ENCODE measurements at places on chromosomes 2 and 18.

GRCh38 chr2:231634412-231634811 lies 41.7 kb downstream of the TEX44 start:
- no peak for DNase-seq

- no peak for DNase-seq
Observed at GRCh38 chr2:146503366-146503765, 1341.5 kb upstream of the ACVR2A start.

- DNase-seq = no peak
Observed at GRCh38 chr2:86283411-86284030, 53.9 kb downstream of the REEP1 start.

DNA sequence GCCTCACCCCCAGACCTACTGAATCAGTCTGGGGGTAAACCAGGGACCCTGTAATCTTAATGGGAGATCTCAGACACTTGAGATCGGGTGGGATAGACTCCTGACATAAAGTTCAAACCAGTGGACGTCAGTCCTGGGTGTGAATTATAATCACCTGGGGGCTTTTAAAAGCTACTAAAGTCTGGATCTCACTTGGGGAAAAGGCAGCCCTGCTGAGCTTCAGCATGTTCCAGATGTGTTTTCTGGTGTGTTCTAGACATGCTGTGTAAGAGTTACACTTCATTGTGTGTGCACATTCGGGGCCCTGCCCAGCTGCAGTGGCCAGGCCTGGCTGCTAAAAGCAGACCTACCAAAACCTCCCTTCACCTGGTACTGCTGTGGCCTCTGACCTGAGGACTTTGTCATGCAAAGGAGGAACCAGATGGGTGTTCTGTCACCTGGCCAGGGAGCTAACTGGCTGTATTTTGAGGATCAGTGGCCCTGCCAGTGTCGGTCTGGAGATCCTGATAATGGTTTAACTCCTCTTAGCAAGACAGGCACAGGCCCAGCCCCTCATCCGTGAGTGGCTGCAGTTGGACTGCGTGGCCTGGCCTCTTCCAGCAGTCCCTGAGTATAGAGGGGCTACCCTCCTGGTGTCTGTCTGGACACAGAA lies 10.6 kb downstream of the RRM2 start:
- no peak for DNase-seq

- peak; percentile 36 for DNase-seq
Observed at GRCh38 chr18:43893001-43893637, 615.8 kb upstream of the SYT4 start.

DNA sequence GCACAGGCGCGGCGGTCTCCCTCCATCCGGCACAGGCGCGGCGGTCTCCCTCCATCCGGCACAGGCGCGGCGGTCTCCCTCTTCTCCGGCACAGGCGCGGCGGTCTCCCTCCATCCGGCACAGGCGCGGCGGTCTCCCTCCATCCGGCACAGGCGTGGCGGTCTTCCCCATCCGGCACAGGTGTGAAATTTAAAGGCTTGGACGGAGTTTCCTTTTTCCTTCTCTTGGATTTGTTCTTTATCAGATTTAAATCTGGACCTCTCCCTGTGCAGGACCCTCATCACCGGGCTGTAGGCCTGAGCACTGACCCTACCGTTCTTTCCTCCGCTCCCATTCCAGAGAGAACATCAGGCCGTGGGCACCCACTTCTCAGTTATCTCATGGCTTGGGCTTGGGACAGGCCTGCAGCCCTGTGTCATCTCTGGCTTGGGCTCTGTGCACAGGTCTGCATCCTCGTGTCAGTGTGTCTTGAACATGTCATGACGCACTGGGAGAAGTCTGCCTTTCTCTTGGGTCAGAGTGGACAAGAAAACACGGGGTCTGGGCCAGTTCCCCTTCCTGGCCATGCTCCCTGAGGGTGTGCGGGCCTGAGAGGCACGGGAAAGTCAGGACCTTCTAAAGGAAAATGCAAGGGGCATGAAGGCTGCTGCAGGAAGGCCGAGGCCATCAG lies 53.9 kb upstream of the PXDN start:
- no peak for DNase-seq

DNA sequence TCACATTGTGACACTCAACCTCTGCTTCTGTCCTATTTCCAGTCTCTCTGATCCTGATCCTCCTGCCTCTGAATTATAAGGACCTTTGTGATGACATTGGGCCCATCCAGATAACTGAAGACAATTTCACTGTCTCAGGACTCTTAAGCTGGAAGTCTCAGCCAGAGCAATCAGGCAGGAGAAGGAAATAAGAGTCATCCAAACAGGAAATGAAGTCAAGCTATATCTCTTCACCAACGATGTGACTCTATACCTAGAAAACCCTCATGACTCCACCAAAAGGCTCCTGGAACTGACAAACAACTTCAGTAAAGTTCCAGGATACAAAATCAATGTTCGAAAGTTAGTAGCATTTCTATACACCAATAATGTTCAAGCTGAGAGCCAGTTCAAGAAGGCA lies 29.3 kb upstream of the TWIST2 start:
- DNase-seq = no peak

- DNase-seq = peak; percentile 42
Observed at GRCh38 chr2:195411219-195411687, 245.8 kb upstream of the SLC39A10 start.

DNA sequence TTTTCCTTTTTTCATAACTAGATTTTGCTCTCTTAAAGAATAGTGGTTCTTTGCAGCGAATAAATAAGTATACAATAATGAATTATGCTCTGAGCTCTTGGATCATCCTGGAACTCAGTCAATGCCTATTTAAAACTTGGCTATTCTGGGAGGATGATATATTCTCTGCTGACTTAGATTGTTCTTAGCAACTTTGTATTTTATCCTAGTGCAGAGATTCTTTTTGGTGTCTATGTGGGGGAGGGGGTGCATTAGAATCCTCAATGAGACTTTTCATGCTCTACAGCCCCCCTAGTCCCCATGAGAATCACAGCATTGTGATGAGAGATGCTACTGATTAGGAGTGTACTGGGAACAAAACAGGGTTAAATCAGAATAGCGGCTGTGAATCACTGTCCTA lies 8.8 kb upstream of the FAM98A start:
- no peak for DNase-seq

DNA sequence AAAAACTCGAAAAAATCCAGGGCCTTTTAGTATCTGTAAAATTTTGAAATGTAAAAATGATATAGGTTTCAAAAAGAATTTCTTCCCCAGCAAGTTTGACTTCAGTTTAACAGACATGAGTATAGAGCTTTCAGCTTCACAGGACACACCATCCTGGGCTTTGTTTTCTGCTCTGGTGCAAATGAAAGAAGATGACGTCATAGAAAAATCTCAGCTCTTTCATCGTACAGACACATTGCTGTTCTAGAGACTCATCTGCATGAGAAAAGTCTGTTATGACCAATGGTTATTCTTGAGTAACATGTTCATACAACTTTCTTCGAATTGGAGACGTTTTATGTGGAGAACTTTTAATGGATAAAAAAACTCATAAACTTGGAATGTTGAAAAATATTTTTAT lies 111.7 kb upstream of the DYNAP start:
- no peak for DNase-seq

DNA sequence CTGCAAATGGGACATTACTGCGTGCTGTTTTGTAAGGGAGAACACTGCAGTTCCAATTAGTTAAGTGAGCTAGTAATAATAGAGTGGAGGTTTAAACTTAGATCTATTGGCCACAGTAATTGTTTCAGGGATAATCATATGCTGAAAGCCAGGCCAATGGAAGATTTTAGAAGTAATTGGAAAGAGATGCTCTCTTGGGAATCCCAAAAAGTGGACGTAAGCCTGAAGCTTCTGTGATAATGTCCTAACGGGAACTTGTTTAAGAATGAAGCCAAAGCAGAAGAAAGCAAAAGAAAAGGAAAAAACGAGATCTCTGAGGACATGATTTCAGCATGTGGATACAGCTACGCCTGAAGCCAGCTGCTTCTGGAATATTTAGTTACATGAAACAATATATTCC lies 594.6 kb downstream of the SLC4A3 start:
- DNase-seq = no peak

DNA sequence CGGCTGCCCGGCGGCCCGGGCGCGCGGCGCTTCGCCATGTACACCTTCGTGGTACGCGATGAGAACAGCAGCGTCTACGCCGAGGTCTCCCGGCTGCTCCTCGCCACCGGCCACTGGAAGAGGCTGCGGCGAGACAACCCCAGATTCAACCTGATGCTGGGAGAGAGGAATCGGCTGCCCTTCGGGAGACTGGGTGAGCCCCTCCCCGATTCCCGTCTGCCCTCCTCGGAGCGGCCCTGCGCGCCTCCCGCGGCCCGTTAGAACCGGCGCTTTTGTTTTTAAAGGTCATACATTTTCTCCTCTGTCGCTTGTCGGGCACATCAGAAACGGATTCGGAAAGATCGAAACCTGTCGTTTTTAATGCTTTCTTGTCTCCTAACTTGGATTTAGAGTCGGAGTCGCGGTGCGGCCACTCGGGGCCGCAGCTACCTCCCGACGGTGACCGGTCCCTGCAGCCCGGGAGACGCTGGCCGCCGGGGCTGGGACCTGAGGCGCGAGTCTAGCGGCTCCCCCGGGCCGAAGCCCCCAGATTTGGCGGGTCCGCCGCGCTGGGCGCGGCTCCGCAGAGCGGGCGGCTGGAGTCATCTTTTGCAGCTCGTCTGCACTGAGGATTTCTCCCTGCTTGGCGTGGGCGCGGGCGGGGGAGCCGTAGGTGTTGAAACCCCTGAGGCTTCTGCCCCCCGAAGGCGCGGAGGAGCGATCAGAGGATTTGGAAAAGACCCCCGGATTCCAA lies 519 bp downstream of the TTL start:
- peak; percentile 17 for DNase-seq

DNA sequence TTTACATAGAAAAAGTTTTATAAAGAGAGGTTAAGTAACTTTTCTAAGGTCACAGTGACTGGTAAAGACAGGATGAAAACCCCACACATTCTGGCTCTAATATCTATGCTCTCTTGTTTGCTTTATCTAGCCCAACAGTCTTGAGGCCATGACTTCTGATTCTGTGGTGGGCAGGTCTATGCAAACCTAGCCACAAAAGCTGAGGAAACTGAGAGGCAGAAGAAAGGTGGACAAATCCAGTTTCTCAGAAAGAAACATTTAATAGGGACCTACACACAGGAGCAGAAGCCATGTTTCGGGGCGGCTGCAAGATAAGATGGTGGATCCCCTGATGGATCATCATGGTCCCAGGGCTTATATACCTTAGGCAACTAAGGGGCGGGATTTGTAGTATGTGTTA lies 21.8 kb downstream of the HSPD1 start:
- no peak for DNase-seq

DNA sequence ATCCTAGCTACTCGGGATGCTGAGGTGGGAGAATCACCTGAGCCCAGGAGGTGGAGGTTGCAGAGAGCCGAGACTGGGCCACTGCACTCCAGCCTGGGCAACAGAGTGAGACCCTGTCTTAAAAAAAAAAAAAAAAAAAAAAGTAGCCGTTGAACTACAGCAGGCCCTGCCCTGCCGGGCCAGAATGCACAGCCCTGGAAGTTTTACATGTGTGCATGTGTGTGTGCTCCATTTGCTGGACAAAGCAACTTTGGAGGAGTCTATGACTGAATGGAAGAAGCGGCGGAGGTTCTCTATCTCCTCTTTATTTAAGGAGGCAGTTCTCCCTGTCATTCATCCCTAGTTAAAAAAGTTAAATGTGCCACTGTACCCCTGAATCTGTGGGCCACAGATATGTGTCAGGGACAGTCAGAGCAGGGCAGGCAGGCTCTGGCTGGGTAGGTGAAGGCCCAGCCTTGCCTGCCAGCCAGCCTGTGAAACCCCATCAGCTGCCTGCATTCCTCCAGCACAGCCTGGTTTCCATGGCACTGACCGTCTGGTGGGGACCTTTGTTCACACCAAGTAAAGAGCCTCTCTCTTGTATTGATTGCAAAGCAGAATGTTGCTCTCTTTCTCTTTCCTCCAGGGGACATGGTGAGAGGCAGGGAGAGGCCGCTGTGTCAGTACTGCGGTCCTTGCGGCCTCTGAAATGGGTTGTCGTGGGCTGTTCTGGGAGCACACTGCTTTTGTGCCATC lies 10.9 kb downstream of the LIPG start:
- DNase-seq = no peak

DNA sequence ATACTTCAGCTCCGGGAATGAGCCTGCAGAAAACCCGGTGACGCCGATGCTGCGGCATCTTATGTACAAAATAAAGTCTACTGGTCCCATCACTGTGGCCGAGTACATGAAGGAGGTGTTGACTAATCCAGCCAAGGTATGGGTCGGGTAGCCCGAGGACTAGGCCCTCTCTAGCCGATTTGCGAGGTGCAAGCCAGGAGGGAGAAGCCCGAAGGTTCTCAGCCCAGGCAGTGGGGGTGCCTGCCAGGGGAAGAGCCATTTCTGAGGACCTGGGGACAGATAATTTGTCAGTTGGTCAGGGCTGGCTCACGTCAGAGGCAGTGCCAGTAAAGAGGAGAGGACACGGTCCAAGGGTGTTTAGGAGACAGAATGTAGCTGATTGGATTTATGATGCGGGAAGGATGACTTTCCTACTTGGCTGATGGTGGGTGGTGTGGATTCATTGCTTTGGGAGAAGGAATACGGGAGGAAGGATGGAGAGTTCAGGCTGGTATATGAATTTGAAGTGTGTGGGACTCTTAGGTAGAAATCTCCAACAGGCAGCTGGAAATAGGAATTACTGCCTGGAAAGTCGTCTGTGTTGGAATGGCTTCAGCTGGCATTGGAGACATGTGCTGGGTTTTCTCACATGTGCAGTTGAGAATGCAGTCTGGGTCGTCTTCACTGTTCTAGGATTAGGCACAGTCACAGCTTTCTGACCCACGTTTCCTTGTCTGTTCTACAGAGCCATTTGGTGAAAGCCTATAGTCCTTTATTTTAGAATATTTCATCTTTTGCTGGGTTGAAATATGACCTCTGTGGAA lies 874 bp downstream of the NDUFAF7 start:
- DNase-seq = peak; percentile 14

GRCh38 chr2:170690640-170691039 lies 24.5 kb upstream of the SP5 start:
- DNase-seq = no peak

GRCh38 chr2:20049637-20050036 lies 1.8 kb downstream of the LAPTM4A start:
- DNase-seq = no peak

DNA sequence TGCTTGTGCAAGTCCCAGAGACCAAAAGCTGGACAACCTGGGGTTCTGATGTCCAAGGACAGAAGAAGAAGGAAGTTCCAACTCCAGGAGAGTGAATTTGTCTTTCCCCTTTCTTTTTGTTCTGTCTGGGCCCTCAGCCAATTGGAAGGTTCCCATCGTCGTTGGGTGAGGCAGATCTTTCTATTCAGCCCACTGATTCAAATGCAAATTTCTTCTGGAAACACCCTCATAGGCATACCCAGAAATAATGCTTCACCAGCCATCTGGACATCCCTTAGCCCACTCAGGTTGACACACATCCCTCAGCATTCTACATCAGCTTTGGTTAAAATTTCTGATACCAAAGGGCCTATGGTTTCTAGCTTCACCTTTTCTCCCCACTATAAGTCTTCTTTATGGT lies 156.5 kb downstream of the SP3 start:
- DNase-seq = no peak

DNA sequence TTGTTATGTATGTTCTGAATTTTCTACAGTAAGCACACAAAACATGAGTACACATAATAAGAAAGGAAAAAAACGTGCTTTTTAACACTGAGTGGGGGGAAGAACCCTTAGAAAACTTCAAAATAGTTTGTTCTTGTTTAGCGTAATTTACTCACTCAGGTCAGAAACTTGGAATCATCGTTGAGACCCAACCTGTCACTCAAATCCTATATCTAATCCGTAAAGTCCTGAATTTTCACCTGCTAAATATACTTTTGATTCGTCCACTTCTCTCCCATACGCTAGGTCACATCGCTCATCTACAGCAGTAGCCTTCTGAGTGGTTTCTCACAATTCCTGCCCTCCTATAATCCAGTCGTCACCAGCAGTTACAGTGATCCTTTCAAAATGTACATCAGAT lies 767 bp downstream of the TPRKB start:
- no peak for DNase-seq

All from GM04504 (cell line).